Natural killer cell (primary cell): ENCODE measurements at places on chromosomes 1 and 21. TPM values are rescaled to one million over a fixed set of nuclear protein-coding genes. Genes with fewer than 3 reads are reported as not detected.
A peak's percentile ranks its signal among the peaks of the same experiment; 100 is the strongest.

- DNase-seq, result no peak
Measured at GRCh38 chr21:42012344-42012743, 2.2 kb upstream of the ZBTB21 start.

GRCh38 chr1:198906739-198907422 is 268.0 kb downstream of the PTPRC start:
- peak; percentile 33 for DNase-seq

DNA sequence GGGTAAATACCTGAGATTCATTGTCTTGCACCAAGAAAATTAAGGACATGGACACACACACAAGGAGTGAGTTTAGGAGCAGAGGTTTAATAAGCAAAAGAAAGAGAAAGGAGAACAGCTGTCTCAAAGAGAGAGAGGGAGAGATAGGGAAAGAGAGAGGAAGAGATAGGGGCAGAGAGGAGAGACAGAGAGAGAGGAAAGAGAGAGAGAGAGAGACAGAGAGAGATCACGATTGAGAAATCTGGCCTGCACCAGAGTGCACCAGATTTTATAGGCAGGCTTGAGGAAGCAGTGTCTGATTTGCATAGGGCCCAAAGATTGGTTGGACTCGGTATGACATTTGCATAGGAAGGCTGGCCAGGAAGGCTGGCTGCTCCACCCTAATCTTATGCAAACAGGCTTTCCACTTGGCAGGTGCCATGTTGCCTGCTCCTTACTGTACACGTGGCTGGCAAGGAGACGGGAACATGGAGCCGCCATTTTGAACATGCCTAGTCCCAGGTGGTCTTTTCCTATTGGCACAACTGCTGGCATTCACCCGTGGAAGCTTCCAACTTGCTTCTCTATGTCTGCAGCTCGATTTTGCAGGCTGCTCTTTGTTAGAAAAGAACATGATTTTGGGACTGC is 419.9 kb downstream of the ZP4 start:
- no peak for DNase-seq

DNA sequence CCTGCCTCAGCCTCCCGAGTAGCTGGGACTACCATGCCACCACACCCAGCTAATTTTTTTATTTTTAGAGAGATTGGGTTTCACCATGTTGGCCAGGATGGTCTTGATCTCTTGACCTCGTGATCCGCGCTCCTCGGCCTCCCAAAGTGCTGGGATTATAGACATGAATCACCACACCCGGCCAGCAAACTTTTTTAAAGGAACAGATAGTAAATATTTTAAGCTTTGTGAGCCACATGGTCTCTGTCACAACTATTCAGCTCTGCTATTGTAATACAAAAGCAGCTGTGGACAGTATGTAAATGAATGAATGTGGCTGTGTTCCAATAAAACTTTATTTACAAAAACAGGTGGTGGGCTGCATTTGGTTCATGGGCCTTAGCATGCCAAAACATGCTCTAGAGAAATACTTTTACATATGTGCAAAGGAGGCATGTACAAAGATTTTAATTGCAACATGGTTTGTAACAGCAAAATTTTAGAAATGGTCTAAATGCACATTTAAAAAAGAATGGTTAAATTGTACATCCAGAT is 47.0 kb downstream of the CDCP2 start:
- DNase-seq, result no peak

EVA1C gene
- total RNA-seq, result 27.8 TPM

A3GALT2 gene
- not detected for total RNA-seq

FCRL4 gene
- not detected for total RNA-seq

TINAGL1 gene
- not detected for total RNA-seq
